ENCODE measurements at places on chromosomes 2 and 18. TPM values are rescaled to one million over a fixed set of nuclear protein-coding genes. Genes with fewer than 3 reads are reported as not detected.

The NDUFAF7 gene
- total RNA-seq = 17.7 TPM

The NPHP1 gene
- total RNA-seq = 7.2 TPM

The SKA1 gene
- total RNA-seq = 22.1 TPM

The CAPN13 gene
- total RNA-seq = not detected

The CNDP1 gene
- total RNA-seq = not detected

The DNAJC10 gene
- total RNA-seq = 122 TPM

The CCDC138 gene
- 10.1 TPM for total RNA-seq

The RAB6C gene
- 0.13 TPM for total RNA-seq

The HIBCH gene
- 21.7 TPM for total RNA-seq

The GLI2 gene
- total RNA-seq = 6.2 TPM

The TUBA3E gene
- total RNA-seq = not detected

The LMAN2L gene
- 31.5 TPM for total RNA-seq

The MYO5B gene
- total RNA-seq = 0.31 TPM

The IL36A gene
- total RNA-seq = not detected

The CFAP53 gene
- total RNA-seq = 0.23 TPM

The ALPG gene
- total RNA-seq = 65.3 TPM

The TMEM247 gene
- not detected for total RNA-seq

The BBS5 gene
- 7.5 TPM for total RNA-seq

The ATP8B1 gene
- total RNA-seq = 12.5 TPM

The STEAP3 gene
- total RNA-seq = 44.8 TPM

The SCN1A gene
- total RNA-seq = not detected

The UNC80 gene
- 0.08 TPM for total RNA-seq

The CRACDL gene
- 2.4 TPM for total RNA-seq

The GCC2 gene
- 23.4 TPM for total RNA-seq

The KIAA1328 gene
- 6.2 TPM for total RNA-seq

The MROH2A gene
- total RNA-seq = not detected

The ZBTB7C gene
- total RNA-seq = 0.03 TPM

The TFCP2L1 gene
- 4.9 TPM for total RNA-seq

The GKN1 gene
- total RNA-seq = not detected

The CCDC102B gene
- total RNA-seq = 0.92 TPM

The GREB1L gene
- 11.0 TPM for total RNA-seq

The CASP8 gene
- 34.8 TPM for total RNA-seq

The ERFE gene
- total RNA-seq = 10.3 TPM

The FSHR gene
- not detected for total RNA-seq

The TEX51 gene
- not detected for total RNA-seq

The PRKRA gene
- total RNA-seq = 59.4 TPM

The NT5C1B gene
- not detected for total RNA-seq

The FARSB gene
- 31.6 TPM for total RNA-seq

The FAM124B gene
- total RNA-seq = 0.08 TPM

The WNT6 gene
- total RNA-seq = 8.1 TPM

The ALPP gene
- total RNA-seq = 7.3 TPM

The NAB1 gene
- total RNA-seq = 40.2 TPM

The MAPK4 gene
- total RNA-seq = not detected

The ASTL gene
- 0.18 TPM for total RNA-seq

The CXXC1 gene
- total RNA-seq = 60.8 TPM

The C2orf78 gene
- not detected for total RNA-seq

The PRSS56 gene
- total RNA-seq = 0.18 TPM

The NCKAP1 gene
- 174 TPM for total RNA-seq

The COL3A1 gene
- total RNA-seq = 6.9 TPM

The KCNJ13 gene
- total RNA-seq = 1.1 TPM

The IL36G gene
- not detected for total RNA-seq

The CYP26B1 gene
- 12.3 TPM for total RNA-seq

The GPAT2 gene
- total RNA-seq = not detected

The IL1B gene
- total RNA-seq = not detected

The DLGAP1 gene
- 1.8 TPM for total RNA-seq

The GPR39 gene
- 9.0 TPM for total RNA-seq

The CXCR1 gene
- total RNA-seq = not detected

The ABCG8 gene
- total RNA-seq = 0.03 TPM
